SK-N-SH (cell line): ENCODE measurements at places on chromosomes 12 and 14. TPM values are rescaled to one million over a fixed set of nuclear protein-coding genes. Genes with fewer than 3 reads are reported as not detected.

DNA sequence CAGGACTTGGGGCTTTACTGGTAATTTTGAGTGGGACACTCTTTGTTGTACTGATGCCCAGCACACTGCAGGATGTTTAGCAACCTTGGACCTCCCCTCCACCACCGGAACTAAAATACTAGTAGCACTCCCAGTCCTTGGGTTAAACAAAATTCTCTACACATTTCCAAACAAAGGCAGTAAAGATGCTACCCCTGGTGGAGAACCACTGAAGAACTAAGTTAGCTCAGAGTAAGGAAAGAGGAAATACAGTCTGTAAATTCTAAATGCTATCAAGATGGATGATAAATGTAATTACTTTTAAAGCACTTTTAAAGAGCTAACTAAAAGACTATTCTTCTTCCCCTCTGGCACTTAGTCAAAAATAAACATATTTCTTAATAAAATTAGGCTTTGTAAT, 64.1 kb downstream of the LRP6 start:
- DNase-seq = peak; percentile 12

DNA sequence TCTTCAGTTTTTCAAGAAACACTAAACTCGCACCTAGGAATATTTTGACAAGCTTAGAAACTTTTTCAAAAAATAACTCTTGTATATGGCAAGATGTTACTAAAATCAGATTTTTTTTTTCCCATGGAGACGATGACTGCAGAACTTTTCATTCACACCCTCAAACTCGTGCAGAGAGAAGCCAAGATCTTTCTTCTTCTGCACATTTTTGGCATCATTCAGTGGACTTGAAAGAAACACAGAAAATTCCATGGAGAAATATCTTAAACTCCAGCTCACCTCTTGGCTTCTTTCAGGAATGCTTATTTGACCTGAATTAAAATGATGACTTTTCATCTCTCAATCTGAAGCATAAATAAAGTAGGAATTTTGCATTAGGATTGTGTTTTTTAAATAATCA, 919.4 kb downstream of the NRXN3 start:
- DNase-seq = no peak

LBHD2 gene
- polyA plus RNA-seq = not detected in 2 replicates

GRCh38 chr14:24921903-24922302, 128.0 kb downstream of the STXBP6 start:
- DNase-seq = no peak

DNA sequence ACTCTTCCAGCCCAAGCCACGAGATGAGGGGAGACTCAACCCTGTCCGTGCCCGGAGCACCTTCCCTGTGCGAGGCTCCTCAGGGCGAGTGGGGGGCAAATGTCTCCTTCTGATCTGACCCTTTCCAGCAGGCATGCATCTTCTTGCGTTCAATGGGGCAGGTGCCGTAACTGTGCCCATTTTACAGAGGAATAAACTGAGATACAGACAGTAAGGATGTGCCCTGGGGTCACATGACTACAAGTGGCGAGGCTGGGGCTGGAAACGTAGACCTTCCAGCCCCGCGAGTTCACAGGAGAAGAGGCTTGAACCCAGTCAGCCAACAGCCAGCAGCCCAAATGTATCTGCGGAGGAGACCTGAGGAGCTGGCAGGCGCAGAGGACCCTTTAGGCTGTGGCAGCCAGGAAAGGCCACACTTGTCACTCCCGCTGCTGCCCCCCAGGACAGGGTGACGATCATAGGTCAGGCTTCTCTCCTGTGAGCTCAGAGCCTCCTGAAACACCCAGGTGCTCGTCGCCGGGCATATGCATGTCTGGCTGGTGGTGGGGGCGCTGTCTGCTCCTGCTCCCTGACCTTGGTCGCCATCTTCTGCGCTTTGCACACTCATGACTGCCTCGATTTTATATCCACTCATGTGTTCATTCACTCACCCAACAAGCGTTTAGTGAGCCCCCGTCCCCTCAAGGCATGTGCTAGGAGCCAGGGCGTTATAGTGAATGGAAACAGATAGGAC, 41.7 kb downstream of the CCDC88C start:
- no peak for DNase-seq

- DNase-seq = no peak
These were observed 430.8 kb downstream of the FLRT2 start for GRCh38 chr14:85960756-85961155.

ATG2B gene
- polyA plus RNA-seq = 5.8 and 7.5 TPM in 2 replicates

DNA sequence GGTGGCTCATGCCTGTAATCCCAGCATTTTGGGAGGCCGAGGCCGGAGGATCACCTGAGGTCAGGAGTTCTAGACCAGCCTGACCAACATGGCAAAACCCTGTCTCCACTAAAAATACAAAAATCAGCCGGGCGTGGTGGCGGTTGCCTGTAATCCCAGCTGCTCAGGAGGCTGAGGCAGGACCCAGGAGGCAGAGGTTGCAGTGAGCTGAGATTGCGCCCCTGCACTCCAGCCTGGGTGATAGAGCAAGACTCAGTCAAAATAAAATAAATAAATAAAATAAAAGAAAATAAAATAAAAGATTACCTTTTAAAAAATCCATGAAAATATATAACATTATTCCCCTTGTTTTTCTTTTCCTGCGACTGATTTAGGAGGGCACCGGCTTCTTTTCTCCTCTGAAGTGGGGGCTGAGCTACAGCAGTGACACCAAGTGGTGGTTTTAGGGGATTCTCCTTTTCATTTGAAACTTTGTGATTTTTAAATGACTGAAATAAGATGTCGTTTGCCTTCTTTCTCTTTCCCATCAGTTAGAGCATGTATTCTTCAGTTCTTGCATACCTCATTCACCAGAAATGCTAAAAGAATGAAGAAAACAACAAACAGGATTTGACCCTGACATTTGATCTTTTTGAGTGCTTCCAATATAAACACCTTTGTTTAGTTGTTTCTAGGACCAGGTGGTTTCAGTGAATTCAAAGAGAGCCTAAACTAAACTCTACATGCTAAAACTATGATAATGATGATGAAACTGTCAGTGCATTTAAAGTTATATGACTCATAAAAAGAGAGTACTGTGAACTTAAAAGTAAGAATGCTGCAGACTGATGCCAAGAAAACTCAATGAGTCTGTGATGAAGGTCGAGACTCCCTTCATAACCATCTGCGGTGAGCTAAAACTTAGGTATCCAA, 22.6 kb upstream of the PKP2 start:
- DNase-seq = peak; percentile 66

GRCh38 chr12:59700153-59700450, 104.3 kb downstream of the SLC16A7 start:
- no peak for DNase-seq

DNA sequence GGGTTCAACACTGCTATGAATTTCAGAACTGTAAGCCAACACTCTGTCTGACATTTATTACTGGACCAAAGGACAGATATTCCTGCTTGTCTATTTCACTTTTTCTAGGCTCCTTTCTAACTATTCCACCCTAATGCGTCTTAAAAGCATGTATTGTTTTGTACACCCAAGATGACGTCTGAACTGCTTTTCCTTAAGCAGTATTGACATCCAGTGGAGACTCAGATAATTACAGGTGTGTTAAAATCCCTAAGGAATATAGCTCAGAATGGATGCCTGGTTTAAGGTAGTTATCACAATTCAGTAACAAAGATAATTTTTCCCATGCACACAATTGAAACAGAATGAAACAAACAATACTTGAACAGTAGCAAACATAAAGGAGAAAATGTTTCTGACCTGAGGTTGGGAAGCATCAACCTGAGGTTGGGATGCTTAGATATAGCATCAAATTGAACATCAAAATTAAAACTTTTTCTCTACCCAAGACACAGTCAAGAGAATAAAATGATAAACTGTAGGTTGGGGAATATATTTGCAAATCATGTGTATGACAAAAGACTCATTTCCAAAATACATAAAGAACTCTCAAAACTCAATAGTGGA, 93.7 kb upstream of the PTPRR start:
- DNase-seq = peak; percentile 4

GRCh38 chr14:58784931-58785330, 147.2 kb downstream of the DACT1 start:
- no peak for DNase-seq

- peak; percentile 87 for DNase-seq
These were observed 30.3 kb downstream of the DEGS2 start for GRCh38 chr14:100129161-100129589.

BIN2 gene
- polyA plus RNA-seq = not detected in 2 replicates

CLEC2B gene
- not detected in 2 replicates for polyA plus RNA-seq

- DNase-seq = peak; percentile 96
These were observed at the start of the genes BAG5 and COA8 for GRCh38 chr14:103562429-103563225. Gene BAG5, minus strand, starts transcription at chr14:103562657. Its CDS starts 1,493 bp downstream, at chr14:103561164. Gene COA8, plus strand, starts transcription at chr14:103562960. Its CDS starts 42 bp downstream, at chr14:103563002.

DNA sequence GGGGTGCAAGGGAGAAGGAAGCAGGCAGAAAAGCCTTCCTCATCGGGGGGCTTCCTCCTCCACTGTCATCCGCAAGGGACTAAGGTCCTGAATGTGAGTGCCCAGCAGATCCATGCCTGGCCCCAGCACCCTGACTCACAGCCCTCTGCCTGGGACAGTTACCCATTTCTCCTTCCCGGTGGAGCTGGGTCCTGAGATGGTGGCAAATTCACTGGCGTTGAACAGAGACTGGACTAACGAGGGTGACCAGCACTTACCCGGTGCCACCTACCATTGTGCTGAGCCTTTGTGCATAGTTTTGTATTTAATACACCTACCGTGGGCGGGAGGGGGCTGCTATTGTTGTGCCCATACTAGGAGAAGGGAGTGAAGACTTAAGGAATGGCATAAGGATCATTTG, 30.9 kb upstream of the PLEKHG6 start:
- no peak for DNase-seq

GRCh38 chr14:104974146-104974541, 4.0 kb downstream of the AHNAK2 start:
- DNase-seq = no peak

FAIM2 gene
- polyA plus RNA-seq = 6.3 and 11.3 TPM in 2 replicates

DNA sequence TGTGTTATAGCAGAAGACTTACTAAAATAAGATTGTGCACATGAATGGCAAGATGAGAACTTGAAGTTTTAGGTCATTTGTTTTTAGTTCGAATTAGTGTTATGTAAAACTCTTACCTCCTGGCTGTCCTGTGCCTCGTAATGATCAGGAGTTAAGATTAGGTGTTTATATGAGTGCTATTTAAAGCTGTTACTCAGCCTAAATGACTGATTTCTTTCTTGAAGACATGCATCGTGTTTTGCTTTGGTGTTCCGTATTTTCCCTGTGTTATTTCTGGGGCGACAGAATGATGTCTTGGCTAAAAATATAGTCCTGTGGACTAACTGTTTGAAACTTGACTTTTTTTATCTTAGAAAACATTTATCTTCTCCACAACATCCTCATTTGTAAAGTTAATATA, 22.1 kb downstream of the SCYL2 start:
- DNase-seq = no peak

RNF212B gene
- not detected in 2 replicates for polyA plus RNA-seq

DNA sequence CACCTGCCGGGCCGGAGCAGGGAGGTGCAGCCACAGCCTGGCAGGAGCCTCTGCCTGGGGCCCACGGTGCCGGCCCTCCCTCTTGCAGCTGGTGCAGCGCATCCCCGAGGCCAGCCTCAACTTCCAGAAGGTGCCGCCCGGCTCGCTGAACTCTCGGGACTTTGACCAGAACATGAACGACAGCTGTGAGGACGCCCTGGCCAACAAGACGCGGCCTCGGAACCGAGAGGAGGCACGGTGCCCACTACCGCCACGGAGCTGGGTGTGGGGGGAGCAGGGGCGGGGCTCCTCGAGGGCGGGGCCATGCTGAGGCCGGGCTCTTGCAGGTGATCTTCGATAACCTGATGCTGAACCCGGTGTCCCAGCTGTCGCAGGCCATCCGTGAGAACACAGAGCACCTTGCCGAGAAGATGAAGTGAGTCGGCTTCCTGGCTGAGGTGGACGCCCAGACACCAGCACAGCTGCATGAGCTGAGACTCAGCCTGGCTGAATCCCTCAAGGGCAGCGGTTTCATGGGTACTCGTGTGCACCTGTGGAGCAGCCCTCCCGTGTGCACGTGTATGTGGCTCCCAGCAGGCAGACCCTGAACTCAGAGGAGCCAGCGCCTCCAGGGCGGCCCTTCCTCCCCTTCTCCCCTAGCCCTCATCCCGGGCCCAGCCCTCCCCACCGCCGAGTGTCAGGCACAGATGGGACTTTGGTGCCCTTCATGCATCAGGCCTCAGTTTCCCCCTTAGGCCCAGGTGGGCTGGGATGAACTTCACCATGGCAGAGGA, 28.6 kb downstream of the CEP170B start:
- DNase-seq = no peak

DNA sequence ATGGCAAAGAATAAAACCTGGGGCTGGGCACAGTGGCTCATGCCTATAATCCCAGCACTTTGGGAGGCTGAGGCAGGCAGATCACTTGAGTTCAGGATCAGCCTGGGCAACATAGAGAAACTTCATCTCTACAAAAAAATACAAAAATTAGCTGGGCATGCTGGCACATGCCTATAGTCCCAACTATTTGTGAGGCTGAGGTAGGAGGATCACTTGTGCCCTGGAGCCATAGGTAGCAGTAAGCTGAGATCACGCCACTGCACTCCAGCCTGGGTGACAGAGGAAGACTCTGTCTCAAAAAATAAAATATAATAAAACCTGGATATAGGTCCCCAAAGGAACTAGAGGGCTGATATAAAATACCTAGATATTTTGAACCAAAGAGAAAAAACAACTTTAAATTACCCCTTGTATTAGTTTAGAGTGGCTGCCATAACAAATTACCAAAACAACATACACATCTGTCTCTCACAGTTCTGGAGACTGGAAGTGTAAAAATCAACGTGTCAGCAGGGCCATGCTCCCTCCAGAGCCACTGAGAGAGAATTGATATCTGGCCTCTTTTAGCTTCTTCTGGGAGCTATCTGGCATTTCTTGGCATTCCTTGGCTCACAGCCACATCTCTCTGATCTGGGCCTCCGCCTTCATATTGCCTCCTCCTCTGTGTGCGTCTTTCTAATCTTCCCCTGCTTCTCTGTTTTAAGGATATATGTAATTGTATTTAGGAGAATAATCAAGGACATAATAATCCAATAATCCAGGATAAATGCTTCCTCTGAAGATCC, 47.9 kb upstream of the ATF7IP start:
- no peak for DNase-seq

GRCh38 chr12:55681142-55682077, 26.3 kb downstream of the ITGA7 start:
- no peak for DNase-seq

- no peak for DNase-seq
These were observed 94.9 kb downstream of the ETV6 start for GRCh38 chr12:11744410-11744801.

FUT8 gene
- 31.7 and 32.4 TPM in 2 replicates for polyA plus RNA-seq

EML5 gene
- 0.23 and 1.1 TPM in 2 replicates for polyA plus RNA-seq

DNA sequence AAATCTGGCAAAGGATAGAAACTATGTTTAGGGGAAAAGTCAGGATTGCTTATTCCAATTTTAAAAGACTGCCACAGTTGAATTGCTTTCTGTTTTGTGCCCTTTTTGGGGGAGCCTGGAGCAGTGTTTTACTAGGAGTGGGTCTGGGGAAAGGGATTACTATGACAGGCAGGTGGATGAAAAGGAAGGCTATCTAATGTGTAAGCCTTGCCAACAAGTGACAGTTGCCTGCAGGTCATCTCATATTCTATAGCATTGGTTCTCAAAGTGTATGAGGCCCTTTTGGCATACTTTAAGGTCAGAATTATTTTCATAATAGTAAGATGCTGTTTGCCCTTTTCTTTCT, 4.1 kb downstream of the EID3 start:
- DNase-seq = no peak
